CD4-positive, alpha-beta T cell treated with Interleukin-15 for 1 hour (primary cell): ENCODE measurements at places on chromosomes 16 and 17.

DNA sequence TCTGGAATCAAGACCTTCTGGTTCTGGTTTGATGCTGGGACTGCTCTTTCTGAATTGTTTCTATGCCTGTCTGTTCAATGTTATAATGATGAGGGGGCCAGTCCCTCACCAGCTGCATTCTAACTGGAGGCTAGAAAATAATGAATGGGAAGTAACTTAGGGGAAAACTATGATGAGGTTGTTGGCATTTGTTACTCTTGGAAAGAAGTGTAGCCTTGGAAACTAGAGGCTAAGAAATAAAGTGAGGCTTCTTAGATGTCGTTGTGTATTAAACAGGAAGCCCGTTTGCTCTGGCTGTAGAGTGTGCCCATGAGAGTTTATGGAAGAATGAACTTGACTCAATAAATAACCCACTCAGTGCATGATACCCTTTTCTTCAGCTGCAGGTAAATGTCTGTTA, 140.8 kb downstream of the PRKCA start:
- DNase-seq, result no peak

GRCh38 chr17:81909966-81910839, 996 bp downstream of the PCYT2 start:
- no peak for DNase-seq

DNA sequence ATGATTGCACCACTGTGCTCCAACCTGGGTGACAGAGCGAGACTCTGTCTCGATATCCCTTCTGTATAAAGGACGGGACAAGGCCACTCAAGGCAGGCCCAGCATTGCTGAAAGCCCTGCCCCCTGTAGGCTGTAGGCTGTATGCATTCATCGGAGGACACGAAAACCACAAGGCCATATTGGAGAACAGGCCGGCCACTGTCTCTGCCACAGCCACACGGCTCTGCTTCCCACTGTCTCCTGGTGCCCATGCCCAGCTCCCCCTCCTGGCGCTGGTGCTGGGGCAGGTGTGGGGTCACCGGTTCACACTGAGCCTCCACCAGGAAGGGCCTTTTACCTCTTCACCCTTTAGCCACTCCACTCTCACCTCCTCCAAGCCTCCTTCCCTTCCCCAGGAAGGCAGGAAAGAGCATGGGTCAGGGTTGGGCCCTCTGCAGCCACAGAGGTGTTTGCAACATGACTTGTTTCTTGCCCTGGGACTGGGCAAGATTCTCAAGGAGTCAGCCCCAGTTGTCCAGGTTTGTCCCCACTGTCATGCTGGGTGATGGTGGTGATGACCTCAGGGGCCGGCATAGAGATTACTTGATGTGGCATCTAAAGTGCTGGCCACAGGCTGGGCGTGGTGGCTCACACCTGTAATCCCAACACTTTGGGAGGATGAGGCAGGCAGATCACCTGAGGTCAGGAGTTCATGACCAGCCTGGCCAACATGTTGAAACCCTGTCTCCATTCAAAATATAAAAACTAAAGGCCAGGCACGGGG, 5.3 kb upstream of the NTN3 start:
- no peak for DNase-seq

GRCh38 chr17:60392845-60393702, 1.1 kb upstream of the USP32 start:
- no peak for DNase-seq

GRCh38 chr16:24729951-24730815, 732 bp downstream of the TNRC6A start:
- DNase-seq, result no peak

- DNase-seq, result no peak
Measured at GRCh38 chr17:37592291-37592690, 16.9 kb downstream of the SYNRG start.

GRCh38 chr17:76390003-76390421, 5.6 kb downstream of the SPHK1 start:
- DNase-seq, result no peak

DNA sequence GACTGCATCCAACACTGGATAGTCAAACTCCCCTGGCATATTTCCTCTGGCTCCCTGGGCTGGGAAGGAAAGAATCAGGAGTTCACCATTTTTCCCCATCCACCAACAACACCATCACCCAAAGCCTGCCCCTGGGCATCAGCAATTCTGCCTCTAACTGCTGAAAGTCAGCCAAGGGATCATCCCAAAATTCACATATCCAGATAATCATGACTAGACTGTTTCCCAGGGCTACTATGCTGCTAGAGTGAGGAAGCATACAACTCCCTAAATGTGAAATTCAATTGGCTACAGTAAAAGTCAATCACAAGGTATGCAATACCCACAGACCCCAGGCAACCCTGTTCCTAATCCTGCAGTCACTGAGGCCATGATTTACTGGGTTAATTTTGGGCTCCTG, 230.6 kb downstream of the C16orf95 start:
- no peak for DNase-seq

DNA sequence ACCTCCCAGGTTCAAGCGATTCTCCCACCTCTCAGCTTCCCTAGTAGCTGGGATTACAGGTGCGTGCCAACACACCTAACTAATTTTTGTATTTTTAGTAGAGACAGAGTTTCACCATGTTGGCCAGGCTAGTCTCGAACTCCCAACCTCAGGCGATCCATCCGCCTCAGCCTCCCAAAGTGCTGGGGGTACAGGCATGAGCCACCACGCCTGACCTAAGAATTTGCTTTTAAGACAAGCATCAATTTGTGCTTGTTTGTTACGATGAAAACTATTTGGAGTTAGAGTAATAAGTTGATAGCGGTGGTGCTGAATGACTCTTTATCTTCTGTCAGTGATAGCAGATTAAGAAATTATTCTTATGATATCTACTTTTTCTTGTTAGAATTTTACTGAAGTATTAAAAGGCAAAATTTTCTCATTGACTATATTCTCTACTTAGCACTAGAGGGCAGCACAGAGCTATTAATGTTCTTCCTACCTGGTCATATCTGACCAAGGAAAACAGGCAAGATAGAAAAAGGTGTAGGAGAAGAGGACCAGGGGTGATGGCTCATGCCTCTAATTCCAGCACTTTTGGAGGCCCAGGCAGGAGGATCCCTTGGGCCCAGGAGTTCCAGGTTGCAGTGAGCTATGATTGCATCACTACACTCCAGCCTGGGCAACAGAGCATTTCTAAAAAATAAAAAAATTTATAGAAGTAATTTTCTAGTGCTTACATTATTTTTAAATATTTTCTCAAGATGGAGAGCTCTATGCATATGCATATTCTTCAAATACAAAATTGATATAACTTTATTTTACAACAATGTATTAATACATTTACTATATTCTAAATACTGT, 24.5 kb downstream of the STXBP4 start:
- DNase-seq, result no peak
